DMS 273 treated with DMSO at 0.1 percent for 48 hours (cell line): ENCODE measurements at places on chromosomes 7 and 10.

DNA sequence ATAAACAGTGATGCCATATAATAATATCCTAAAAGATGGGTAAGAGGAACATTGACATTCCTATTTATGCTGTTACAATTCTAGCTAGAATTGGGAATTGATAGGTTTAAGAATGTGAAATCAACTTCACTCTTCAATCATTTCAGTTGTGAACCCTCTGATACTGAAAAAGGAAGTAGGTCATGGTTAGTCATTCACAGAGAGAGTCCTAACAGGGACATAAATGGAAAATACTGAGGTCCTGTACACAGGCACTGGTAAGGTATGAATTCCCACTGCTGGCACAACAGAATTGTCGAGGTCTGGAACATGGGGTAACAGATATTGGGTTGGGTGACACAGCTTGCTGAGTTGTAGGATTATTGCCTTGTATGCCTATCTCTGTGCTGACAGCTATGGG, 289.4 kb upstream of the LRRN3 start:
- no peak for DNase-seq

- no peak for DNase-seq
Observed at GRCh38 chr10:124886195-124886594, 55.7 kb upstream of the ZRANB1 start.

DNA sequence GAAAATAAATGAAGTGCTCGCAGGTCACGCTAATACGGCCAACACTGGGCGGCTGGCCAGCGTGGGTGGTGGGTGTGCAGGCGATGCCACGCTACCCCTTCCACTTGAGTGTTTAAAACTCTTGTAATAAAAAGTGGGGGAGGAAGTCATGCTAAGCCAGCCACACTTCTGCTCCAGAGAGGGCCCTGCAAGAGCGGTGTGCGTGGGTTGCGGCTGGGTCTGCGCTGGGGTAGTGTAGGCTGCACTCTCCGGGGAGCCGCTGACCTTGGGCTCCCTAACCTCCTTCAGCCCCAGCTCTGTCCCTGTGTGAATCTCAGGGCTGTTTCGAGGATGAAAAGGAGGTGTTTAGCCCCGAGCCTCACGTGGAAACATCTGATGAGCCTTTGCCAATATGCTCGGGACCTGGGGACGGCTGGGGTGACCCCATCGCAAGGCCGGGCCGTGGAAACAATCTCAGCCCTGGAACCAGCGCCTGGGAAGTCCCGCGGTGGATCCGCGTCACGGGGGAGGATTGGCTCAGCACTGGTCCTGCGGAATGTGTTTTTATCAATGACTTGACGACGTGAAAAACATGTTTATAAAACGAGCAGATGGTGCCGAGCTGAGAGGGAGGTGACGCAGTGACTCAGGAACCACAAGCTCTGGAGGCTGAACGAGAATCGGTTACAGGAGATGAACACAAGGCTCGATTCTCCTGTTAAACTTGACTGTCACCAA, 278.5 kb downstream of the DNAJB6 start:
- no peak for DNase-seq

DNA sequence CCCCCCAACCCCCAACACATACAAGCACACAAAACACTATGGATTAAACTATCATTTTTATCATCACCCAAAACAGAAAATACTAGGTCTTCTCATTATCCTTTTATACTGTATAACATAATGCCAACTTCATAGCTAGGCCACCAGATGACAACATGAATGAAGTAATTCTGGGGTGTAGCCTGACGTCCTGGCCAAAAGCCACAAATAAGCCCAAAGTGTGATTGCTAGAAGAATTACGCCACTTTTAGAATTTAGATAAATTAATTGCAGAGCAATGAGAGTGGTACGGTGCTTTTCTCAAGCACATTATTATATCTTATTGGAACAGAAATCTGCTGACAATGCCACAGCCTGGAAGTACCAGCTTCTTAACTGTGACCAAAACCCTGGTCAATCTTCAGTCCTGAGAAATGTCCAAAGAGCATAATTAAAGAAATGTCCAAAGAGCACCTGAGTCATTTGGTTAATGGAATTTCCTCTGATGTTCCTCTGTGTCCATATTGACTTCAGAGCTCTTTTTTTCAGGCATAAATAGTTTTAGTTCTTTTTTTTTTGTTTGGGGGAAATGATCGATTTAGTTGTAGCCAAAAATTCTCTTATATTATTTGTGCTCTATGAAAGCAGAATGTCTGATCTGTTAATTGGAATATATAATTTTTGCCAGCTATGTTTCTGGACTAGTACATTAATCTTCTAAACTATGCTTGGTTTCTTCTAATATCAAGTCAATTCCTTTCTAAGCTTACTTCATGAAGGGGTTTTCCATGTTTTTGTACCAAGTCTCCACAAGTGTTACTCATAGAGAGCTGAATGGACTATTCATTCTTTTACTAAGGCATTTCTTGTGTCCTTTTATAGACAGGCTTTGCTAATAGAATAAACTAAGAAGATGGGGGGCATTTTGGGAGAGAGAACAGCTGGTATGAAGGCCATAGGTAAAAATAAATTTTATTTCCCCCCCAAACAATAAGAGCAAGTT, 233.4 kb upstream of the SLC26A5 start:
- DNase-seq, result no peak

DNA sequence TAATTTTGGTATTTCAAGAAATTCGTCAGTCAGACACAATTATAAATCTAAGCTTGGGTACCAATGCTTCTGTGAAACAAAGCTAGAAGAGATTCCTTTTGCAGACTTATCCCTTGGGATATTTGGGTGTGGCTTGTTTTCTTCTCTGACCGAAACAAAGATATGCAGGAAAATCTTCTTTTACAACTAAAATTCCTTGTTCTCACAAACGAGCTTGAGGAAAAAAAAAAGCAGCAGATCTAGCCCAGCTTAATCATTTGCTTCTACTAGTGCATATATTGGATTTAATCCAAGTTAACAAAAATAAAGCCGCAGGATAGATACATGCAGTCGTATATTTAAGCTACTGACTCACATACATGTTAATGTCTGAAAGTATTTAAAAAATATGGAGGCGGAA, 104.2 kb downstream of the PRTFDC1 start:
- no peak for DNase-seq

- DNase-seq, result no peak
Observed at GRCh38 chr10:102269017-102269416, 23.7 kb downstream of the GBF1 start.

DNA sequence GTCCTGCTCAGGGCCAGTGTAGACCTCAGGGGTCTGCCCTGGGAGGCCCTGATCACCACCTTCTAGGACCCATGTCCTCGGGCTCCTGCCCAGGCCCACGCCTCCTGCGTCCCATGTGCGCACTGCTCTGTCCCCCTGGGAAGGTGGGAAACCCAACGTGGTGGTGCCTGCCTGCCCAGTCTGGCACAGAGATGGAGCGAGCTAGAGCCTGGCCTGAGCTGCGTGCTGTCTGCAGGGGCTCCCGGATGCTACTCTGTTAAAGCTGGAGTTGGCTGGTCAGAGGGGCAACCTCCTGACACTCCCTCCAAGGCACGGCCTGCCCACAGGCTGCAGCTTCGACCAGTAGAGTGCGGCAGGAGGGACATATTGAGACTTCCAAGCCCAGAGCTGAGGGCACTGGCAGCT, 171.7 kb downstream of the DNAJB6 start:
- DNase-seq, result no peak

DNA sequence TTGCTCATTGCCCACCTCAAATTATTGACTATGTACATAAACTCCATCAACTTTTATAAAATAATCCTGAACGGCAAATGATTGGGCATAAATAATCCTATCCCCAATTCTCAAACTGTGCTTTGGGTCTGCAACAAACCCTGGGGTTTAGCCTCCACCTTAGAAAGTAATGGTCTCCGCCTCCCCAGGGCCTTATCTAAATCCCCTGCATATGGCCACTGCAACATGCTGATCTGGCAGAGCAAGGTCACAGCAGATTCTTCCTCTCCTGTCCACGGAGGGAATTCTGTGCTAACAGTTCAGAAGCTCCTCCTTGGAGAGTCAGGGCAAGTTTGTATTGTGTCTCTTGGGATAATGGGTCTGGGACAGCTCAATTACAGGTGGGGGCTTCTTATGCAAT, 18.4 kb downstream of the FXYD4 start:
- no peak for DNase-seq

DNA sequence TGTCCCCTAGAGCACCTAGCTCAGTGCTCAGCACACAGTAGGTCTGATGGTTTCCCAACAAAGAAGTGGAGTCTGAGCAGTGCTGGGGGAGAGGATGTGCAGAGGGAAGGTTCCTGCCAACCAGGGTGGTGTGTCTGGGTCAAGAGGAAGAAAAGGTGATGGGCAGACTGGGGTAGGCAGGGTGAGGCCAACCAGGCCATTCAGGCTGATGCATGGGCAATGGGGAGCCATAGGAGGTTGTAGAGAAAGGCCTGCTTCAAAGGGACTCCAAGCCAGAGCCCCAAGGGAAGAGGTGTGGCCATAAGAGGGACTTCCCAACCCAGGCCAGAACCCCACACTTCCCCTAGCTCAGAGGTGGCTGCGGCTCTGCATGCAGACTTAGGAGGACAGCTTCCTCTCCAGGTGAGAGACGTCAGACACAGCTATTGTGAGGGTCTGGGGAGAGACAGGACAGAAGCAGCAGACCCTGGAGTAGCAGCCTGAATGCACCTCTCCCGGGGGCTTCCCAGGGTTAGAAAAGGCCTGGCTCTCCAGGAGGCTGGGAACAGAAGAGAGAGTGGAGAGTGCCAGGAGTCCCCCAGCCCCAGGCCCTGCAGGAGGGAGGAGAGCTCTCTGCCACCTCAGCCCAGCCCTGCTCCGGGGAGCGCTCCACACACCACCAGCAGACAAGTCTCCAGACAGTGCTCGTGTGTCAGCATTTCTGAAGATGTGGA, 87.4 kb upstream of the ZMIZ1 start:
- DNase-seq, result no peak

- DNase-seq, result no peak
Observed at GRCh38 chr7:44447874-44448425, 42.5 kb downstream of the NUDCD3 start.

DNA sequence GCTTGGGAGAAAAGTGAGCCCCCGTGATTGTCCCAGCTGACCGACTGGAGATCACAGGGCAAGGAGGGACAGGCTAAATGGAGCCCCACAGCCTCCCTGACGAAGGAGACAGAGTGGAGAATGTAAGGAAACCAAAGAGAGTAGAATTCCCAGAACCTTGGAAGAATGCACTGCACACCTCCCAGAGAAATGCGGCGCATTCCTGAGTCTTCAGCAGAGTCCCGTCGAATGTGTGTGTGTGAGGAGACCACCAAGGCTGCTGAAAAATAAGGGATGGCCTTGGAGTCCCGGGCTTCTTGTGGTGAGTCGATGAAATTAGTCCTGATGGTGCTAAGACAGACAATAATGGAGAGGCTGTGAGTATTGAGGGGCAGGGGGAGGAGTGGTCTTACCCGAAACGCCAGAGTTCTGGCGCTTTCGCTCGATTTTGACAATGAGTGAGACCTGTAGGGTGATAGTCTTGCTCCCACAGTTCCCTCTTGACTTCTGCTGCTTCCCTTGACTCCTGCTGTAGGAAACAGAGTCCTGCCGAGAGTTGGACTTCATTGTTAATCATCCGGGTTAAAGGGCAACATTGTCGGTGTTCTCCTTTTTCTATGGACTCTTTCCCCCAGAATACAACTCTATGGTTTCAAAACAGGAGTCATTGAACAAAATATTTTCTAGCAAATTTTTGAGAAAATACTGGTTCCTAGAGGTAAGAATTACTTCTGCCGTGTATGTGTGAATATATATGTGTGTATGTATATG, 103.2 kb downstream of the CNNM2 start:
- DNase-seq, result no peak

DNA sequence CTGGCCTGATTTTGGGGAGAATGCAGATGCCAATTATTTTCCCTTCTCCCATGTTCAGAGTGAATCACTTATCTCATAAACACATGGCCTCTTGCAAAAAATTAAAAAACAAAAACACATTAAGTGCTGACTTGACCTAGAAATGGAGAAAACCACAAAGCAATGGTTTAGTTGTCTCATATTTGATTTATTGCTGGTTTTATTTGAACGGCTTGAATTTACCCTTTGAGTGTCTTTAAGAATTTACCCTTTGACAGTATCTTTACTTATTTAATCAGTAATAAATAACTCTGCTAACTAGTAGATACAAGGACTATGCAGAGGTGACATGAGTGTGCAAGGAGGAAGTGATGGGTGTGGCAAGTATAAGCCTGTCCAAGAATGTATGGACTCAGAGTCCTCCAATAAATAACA, 68.1 kb upstream of the GSDME start:
- no peak for DNase-seq

DNA sequence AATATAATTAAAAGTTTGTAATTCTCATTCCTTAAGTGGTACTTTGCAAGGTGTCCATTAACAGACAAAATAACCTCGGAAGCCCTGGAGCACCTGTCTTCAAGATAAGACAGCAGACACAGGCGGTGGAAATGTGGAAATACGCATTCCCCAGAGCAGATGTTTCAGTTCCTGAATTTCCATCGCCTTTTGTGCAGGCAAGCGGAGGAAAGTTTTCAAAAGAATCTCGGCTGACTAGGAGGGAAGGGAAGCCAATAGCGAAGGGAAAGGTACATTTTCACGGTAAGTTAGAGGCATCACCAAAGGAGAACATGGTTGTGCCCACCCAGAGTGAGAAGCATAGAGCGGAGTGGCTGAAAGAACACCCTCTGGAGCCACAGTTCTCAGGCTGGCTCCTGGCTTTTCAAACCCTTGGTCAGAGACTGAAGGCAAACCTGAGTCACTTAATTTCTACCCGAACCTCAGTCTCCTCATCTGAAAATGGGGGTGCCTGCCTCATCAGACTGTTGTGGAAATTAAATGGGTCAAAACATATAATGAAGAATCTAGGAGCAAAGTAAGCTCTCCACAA, 13.6 kb downstream of the CPA1 start:
- no peak for DNase-seq

GRCh38 chr7:96266580-96266979, 55.3 kb downstream of the SLC25A13 start:
- DNase-seq, result no peak

DNA sequence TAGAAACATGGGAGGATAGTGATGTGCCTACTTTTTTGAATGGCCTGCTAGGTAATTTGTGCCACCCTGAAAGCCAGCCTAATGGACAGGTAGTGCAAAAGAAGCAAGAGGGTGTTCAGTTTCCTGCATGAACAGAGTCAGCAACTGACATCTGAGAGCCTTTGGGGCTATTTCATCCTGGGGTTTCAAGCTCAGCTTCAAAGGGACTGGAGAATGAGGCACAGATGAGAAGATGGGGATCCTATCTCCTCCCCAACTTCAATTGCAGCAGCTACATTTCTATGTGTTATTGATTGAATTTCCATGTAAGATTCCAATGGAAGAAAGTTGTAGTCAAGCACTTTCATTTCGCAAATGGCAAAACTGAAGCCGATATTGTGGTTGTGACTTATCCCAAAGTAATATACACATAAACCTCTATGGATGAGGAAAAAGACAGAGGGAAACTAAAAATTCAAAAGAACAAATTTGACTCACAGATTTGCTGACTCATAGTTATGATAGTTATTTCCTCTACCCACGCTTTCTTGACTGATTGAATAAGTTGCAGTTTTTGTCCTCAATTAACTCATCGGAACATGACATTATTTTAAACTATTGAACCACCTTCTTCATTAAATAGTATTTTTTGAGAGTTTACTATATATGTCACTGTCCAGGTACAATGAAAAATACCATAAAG, 42.6 kb upstream of the NRP1 start:
- no peak for DNase-seq

- no peak for DNase-seq
Observed at GRCh38 chr7:118259115-118259514, 34.6 kb downstream of the ANKRD7 start.
